Fibroblast of the conjunctiva (primary cell): ENCODE measurements at places on chromosomes 2 and 18.

DNA sequence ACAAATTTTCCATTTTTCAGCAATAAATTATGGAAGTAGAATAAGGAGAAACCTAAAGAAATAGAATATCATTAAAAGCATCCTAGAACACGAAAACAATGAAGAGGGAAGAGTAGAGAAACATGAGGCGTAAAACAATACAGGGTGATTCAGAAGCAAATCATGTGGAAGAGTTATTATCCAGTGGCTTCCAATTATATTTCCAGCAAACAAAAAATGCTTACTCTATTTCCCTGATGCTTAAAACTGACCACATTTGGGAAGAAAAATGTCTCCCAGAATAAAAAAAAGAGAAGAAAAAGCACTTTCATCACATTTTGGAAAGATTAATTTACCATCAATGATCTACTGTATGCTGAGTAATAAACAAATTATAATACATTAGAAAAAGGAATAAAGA is 192.6 kb downstream of the CD226 start:
- DNase-seq = no peak

DNA sequence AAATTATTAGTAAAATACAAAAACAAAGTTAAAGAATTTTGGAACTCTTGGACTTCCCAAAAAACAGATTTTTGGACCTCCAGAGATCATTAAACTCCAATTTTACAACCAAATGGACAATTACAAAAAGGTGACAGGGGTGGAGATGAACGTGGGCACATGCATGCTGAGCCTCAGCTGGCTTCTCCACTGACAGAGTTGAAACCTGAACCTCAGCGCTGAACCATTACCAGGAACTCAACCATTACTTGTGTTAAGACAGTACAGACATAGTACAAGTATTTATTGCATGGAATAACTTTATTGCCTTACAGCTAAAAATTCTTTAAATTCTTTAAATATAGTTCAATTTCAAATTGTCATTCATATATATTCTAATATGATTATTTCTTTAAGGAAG is 33.0 kb upstream of the KIDINS220 start:
- DNase-seq = no peak

- peak; percentile 75 for DNase-seq
These were observed 21.7 kb downstream of the KIAA1328 start for GRCh38 chr18:36850527-36851201.

- DNase-seq = no peak
These were observed 457.0 kb downstream of the CNTNAP5 start for GRCh38 chr2:124482044-124482443.

- no peak for DNase-seq
These were observed 370.7 kb upstream of the RAB12 start for GRCh38 chr18:8238507-8238906.
